ENCODE measurements at places on chromosomes 12 and 14. TPM values are rescaled to one million over a fixed set of nuclear protein-coding genes. Genes with fewer than 3 reads are reported as not detected.

JPH4 gene
- 0.46 TPM for total RNA-seq

SLC6A15 gene
- total RNA-seq, result not detected

DDX47 gene
- total RNA-seq, result 27.5 TPM

DIO2 gene
- 1.3 TPM for total RNA-seq

DNA sequence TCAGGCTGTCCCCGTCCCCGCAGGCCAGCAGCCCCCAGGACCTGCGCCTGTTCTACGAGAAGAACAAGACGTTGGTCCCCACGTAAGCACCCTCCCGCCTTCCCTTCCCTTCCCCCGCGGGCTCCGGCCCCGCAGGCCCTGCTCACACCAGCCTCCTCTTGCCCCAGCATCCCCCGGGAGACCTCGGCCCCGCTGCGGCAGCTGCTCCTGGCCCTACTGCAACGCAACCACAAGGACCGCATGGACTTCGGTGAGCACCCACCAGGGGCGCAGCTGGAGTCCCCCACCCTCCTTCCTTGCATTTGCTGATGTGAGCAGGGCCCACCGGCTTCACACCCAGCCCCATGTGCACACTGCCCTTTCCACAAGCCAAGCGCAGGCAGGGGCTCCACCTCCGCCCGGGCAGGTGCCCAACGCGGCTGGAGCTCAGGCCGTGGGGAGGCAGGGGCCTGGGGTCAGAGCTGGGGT is 15.4 kb downstream of the ULK1 start:
- H3K4me1 ChIP-seq, result no peaks in the 10 kb centered on the region
- H3K27ac ChIP-seq, result no peak overlapping the region
- H3K27me3 ChIP-seq, result no peaks in the 10 kb centered on the region
- no peaks in the 10 kb centered on the region for H3K36me3 ChIP-seq
- no peak overlapping the region for H3K4me3 ChIP-seq

DNA sequence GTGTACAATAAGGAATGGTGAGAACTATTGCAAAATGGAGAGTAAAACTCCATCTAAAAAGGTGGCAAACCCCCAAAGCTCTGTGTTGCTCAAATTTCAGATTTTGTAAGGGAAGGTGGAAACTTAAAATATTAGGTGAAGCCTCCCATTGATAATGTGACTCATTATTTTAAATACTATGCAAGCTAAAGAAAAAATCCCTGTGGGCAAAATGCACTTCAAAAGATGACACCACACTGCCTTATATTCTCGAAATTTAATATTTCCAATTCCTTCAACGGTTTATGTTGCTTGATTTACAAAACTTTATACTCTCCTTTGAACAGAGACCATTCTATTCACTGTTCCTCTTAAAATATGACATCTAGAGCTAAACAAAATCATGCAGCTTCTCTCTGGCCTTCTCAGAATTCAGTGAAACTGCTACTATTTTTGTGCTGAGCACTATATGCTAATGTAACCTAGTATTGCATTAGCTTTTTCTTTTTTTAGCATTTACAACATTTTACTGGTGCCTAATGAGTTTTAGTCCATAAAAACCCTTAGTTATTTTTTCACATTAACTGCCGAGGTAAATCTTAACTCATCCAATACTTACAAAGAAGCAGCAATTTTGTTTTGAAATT is 297.7 kb downstream of the SYT1 start:
- no peaks in the 10 kb centered on the region for H3K4me1 ChIP-seq
- H3K36me3 ChIP-seq, result no peaks in the 10 kb centered on the region
- DNase-seq, result no peak
- no peak overlapping the region for H3K4me3 ChIP-seq
- H3K27ac ChIP-seq, result no peak overlapping the region

DNA sequence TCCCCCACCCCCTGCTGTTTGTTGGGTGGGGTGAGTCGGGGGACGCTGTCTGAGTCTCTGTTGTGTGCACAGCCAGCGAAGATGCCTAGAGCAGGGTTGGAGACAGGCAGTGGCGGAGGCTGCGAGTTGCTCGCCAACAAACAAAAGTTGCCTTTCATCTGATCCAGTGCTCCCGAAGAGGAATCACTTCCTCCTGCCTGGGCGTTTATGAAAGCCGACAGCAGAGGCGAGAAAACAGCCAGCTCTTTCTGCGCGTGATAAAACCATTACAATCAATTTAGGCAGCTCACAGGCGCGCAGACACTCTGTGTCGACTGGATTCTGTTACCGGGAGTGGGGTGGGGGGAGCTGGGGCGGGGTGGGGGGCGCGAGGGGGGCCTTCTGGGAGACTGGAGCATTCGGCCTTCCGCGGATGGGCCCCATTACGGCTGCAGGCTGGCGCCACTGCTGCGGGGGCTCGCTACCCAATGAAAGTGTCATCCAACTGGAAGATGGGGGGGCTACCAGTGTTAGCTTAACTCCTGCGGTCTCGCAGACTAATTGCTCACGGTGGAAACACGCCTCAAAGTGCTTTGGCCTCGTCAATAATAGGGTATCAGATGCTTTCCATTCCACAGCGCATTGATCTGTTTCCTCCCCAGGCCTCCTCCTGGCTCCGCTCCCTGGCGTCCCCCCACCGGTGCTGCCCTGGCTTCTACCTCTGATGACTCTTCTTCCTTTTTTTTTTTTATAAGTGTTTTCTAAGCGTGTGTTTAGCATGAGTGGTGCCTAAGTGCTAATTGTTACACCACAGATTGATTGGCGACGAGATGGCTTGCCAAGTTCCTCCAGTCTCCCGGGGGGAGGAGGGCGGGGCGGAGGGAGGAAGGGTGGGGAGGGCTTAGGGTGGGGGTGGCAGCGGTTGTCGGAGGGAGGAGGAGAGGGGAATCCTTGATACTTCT is 678.4 kb downstream of the MED13L start:
- H3K36me3 ChIP-seq, result no peaks in the 10 kb centered on the region
- H3K4me3 ChIP-seq, result no peak overlapping the region
- H3K27me3 ChIP-seq, result no peaks in the 10 kb centered on the region
- no peak overlapping the region for H3K27ac ChIP-seq
- DNase-seq, result no peak

GRCh38 chr12:48937170-48937569 is 11.9 kb upstream of the FKBP11 start:
- H3K27me3 ChIP-seq, result no peaks in the 10 kb centered on the region
- no peak overlapping the region for H3K27ac ChIP-seq
- H3K4me1 ChIP-seq, result no peaks in the 10 kb centered on the region
- peaks cover 11% of the 10 kb centered on the region for H3K36me3 ChIP-seq
- DNase-seq, result no peak

DNA sequence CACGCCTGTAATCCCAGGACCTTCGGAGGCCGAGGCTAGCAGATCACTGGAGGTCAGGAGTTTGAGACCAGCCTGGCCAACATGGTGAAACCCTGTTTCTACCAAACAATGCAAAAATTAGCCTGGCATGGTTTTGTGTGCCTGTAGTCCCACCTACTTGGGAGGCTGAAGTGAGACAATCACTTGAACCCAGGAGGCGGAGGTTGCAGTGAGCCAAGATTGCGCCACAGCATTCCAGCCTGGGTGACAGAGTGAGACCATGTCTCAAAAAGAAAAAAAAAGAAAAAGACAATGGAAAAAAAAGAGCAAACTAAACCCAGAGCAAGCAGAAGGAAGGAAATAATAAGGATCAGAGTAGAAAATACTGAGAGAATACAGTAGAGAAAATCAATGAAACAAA is 5.4 kb downstream of the CHURC1 start:
- DNase-seq, result no peak
- no peak overlapping the region for H3K4me3 ChIP-seq
- H3K4me1 ChIP-seq, result peaks cover 18% of the 10 kb centered on the region
- H3K27me3 ChIP-seq, result no peaks in the 10 kb centered on the region
- no peak overlapping the region for H3K27ac ChIP-seq

DNA sequence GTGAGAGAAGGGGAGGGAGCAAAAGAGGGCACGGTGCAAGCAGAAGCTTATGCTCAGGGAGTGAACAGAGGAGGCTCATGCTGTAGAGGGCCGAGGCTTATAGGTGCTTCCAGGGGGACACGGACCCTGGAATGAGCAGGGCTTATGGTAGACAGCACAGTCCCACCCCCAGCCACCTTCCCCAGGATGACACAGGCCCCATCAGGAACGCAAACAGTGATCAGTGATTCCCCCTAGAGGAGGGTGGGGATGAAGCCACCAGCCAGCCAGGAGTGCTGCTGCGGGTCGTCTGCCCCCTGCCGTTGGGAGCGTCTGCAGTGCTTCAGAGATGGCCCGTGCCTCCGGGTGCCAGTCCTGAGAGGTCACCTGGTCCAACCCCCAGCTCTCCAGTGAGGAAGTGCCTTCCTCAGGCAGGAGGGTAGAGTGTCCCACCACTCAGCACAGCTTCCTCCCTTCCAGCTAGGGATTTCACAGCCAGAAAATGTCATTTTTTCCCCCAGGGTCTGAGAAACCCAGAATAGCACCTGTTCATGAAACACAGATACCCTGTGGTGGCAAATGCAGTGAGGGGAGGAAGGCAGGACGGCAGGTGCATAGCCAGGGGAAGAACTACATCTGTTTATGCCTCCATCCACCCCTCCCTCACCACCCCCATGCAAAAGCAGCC is 60.7 kb downstream of the SLC6A12 start:
- H3K36me3 ChIP-seq, result no peaks in the 10 kb centered on the region
- DNase-seq, result peak; percentile 64
- H3K27me3 ChIP-seq, result no peaks in the 10 kb centered on the region
- no peak overlapping the region for H3K27ac ChIP-seq

DNA sequence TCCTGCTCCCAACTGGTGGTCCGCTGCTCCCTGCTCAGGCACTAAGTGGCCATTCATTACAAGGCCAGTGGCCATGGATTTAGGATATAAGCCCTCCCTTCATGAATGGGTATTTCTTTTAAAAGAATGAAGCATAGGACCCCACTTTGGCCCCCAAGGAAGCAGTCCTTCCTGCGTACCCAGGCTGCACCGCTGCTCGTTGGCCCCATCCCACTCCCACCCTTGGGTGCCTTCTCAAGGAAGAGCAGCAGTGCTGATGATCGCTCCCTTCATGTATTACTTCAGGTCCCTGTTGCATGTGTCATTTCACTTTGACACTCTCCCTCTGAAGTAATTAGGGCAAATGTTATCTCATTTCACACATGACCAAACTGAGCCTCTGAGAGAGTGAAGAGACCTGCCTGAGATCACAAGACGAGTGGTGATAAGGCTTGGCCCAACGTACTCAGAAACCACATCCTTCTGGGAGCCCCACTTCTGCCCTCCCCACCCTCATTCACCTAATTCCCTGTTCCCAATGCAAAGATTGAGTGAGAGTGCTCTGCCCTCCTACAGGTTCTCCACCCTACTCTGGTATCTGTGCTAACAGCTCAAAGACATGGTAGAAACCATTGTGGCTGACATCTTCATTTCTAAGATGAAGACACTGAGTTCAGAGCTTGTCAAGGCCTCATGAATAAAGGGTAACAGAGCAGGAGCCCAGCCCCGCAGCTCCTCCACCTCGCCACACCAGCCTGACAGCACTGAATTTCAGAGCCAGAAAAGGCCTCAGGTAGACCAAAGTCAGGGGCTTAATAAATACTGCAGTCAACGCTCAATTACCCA is 10.3 kb upstream of the KRT2 start:
- no peak overlapping the region for H3K27ac ChIP-seq
- no peaks in the 10 kb centered on the region for H3K36me3 ChIP-seq
- H3K4me3 ChIP-seq, result no peak overlapping the region
- no peaks in the 10 kb centered on the region for H3K4me1 ChIP-seq
- DNase-seq, result no peak

GRCh38 chr12:109880938-109881337 is 597 bp upstream of the GLTP start:
- no peaks in the 10 kb centered on the region for H3K36me3 ChIP-seq
- peak overlapping the region; percentile 77 for H3K4me3 ChIP-seq
- no peaks in the 10 kb centered on the region for H3K27me3 ChIP-seq
- peaks cover 7% of the 10 kb centered on the region for H3K4me1 ChIP-seq

DNA sequence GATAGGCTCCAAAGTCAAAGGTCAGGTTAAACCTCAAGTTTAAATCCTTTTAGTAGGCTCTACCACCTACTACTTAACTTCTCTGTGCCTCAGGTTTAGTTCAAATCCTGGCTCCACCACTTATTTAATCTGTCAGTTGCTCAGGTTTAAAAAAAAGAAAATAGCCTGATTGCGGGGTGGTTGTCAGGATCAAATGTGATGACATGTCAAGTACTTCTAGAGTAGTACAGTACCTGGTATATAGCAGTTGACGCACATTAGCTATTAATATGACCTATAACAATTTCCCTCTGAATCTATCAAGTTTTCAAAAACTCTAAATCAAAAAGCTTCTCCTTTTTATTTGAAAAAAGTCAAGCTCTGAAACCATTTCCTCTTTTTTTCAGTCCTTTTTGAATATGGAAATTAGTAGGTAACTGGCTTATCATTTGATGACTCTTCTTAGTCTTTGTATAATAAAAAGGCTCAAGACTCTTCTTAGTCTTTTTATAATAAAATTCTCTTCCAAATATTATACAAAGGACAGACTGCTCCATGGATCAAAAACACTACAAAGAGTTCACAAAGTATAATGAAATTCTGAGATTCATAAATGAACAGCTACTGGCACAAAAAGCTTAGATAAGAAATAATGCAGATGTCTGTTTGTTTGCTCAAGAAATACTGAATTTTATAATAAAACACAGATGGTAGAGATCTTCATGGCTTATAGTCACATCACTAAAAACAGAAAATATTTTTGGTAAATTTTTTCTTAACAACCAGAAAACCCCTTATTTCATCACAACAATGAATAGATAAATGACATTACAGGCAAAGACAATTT is 5.0 kb downstream of the OSBPL8 start:
- H3K4me3 ChIP-seq, result no peak overlapping the region
- no peak for DNase-seq
- peaks cover 13% of the 10 kb centered on the region for H3K4me1 ChIP-seq
- no peak overlapping the region for H3K27ac ChIP-seq
